ENCODE measurements at places on chromosomes 1 and 21. TPM values are rescaled to one million over a fixed set of nuclear protein-coding genes. Genes with fewer than 3 reads are reported as not detected.

The PLCH2 gene
- total RNA-seq = 3.1 TPM

- H3K4me1 ChIP-seq = peaks cover 4% of the 10 kb centered on the region
- peak overlapping the region; percentile 63 for H3K27ac ChIP-seq
- peaks cover 2% of the 10 kb centered on the region for H3K27me3 ChIP-seq
- no peaks in the 10 kb centered on the region for H3K36me3 ChIP-seq
- peak overlapping the region; percentile 79 for H3K4me3 ChIP-seq
Measured at GRCh38 chr1:29230204-29230552, 556 bp downstream of the MECR start.

The CFAP107 gene
- not detected for total RNA-seq

DNA sequence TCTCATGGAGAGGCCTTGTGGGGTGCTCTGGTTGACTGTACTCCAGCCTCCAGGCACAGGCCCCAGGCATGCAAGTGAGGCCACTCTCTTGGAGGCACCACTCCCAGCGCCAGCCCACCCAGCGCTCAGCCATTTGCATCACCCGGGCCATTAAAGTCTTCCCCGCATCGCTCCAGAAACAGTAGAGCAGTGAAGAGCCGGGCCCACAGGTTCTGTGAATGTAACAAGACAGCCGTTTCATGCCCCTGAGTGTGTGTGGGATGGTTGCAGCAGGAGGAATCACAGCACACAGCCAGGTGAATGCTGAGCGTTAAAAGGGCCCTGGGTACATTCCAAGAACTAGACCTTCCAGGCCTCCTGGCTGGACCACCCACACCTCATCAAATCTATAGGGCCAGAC, 19.0 kb upstream of the CD2 start:
- no peak for DNase-seq
- no peak overlapping the region for H3K27ac ChIP-seq
- no peak overlapping the region for H3K4me3 ChIP-seq
- H3K36me3 ChIP-seq = no peaks in the 10 kb centered on the region
- no peaks in the 10 kb centered on the region for H3K27me3 ChIP-seq
- no peaks in the 10 kb centered on the region for H3K4me1 ChIP-seq

The TRPM2 gene
- total RNA-seq = not detected

DNA sequence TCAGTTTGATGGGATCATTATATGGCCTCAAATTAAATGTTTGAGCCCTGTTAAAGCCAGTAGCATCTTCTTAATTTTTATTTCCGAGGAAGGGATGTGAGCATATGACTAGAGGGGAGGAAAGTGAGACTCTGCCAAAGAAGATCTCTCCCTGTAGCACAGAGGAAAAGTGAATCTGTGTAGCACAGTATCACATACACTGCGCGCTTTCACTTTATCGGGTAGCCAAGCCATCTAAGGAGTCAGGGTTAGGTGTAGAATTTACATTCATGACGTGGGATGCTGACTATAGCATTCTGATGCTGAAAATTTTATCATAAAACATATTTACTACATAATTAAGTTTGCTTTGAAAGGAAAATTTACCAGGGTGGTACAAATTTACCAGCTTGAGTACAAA, 24.0 kb downstream of the LRRC8D start:
- no peak for DNase-seq
- H3K36me3 ChIP-seq = no peaks in the 10 kb centered on the region
- H3K27me3 ChIP-seq = no peaks in the 10 kb centered on the region
- no peak overlapping the region for H3K27ac ChIP-seq

DNA sequence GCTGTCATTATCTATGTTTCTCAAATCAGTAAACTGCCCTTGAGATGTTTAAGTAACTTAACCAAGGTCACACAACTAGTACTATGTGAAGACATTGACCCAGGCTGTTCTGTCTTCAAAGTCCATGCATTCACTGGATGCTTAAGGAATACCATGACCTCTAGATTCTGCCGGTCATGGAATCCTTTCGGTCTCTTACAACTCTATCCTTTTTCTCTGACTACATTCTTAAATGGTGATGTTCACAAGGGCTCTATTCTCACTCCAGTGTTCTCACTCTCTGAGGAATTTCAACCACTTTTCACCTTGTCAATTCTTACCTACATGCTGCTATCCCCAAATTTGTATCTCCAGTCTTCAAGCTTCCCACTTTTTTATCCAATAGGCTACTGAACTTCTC, 15.2 kb downstream of the CRYZ start:
- peaks cover 16% of the 10 kb centered on the region for H3K36me3 ChIP-seq
- no peak overlapping the region for H3K4me3 ChIP-seq
- no peak for DNase-seq
- no peaks in the 10 kb centered on the region for H3K27me3 ChIP-seq
- no peak overlapping the region for H3K27ac ChIP-seq

DNA sequence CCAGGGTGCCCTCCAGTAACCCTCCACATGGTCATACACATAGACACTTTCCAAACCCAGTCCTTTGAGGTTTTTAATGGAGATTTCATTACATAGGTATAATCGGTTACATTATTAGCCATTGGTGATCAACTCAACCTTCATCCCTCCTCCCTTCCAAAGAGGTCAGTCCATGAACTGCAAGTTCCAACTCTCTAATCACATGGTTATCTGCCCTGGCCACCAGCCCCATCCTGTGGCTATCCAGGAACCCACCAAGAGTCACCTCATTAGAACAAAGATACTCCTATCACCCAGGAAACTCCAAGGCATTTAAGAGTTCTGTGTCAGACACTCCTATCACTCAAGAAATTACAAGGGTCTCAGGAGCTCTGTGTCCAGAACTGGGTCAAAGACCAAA, 12.2 kb downstream of the ATP1A4 start:
- peaks cover 3% of the 10 kb centered on the region for H3K27me3 ChIP-seq
- no peaks in the 10 kb centered on the region for H3K4me1 ChIP-seq
- no peak for DNase-seq
- H3K36me3 ChIP-seq = no peaks in the 10 kb centered on the region

DNA sequence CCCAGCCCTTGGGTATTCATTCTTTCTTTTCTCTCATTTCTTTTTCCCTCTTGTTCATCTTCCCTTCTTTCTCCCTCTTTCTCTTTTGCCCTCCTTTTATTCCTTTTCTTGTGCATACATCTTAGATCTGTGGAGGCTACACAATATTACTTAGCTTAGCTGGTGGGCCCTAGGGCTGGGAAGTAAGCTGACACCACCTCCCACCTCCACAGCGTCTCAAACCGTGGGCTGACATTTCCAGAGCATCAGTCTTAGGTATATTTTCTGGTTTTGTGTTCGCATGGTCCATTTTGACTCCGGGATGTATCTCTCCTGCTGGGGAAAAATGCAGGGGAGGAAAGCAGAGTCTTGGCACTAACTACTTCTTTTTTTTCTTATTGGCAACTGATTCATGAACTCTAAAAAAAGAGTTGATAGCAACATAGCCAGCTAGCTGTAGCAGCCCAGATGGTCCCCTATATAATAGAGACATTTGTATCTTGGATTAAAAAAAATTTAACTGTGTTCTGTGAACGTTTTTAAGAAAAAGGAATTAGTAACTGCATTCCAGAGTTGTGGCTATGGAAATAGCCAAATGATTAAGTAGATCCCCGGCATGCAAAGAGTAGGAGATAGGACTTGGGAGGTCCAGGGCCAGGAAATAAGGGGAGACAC, 15.5 kb downstream of the CNIH3 start:
- H3K36me3 ChIP-seq = no peaks in the 10 kb centered on the region
- H3K4me1 ChIP-seq = no peaks in the 10 kb centered on the region
- H3K27ac ChIP-seq = no peak overlapping the region
- no peak for DNase-seq
- no peaks in the 10 kb centered on the region for H3K27me3 ChIP-seq

DNA sequence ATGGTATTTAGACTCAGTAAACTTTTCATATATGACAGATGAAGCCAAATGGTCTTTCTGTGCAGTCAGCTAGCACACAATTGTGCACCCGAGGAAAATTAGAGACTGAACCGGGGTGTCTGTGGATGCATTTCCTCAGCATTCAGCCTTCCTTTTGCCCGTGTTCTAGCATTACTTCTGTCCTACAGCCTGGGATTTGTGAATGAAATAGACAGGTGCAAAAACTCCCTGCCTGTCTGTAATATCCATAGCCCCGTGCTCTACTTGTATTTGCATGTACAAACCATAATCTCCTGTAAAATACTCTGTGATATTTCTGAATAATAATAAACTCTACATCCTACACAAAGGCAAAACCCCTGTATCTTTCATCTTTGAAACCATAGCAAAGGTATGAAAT, 64.8 kb upstream of the LGALS8 start:
- DNase-seq = no peak
- H3K4me3 ChIP-seq = no peak overlapping the region
- H3K27ac ChIP-seq = no peak overlapping the region
- H3K4me1 ChIP-seq = no peaks in the 10 kb centered on the region

GRCh38 chr1:32485554-32486255, 20.8 kb downstream of the ZBTB8B start:
- H3K27me3 ChIP-seq = no peaks in the 10 kb centered on the region
- H3K36me3 ChIP-seq = no peaks in the 10 kb centered on the region
- H3K4me1 ChIP-seq = no peaks in the 10 kb centered on the region
- no peak overlapping the region for H3K27ac ChIP-seq

The NFIA gene
- 17.3 TPM for total RNA-seq

DNA sequence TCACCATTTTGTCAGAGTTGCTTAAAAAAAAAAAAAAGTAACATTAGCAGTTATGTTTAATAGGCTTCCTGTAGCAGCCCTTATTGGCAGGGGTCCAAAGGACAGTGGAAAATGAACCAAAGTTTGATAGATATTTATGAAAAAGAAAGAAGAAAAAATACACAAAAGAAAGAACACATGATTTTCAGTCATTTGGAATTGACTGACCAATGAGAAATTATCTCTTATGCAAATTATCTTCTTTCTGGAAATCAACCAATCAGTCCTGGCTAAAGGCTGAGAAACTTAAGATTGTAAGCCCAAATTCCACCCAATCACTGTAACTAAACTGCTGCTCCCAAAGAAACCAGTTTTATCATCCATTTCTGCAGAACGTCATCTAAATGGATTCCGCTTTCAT, 282.4 kb downstream of the TM2D1 start:
- H3K4me3 ChIP-seq = no peak overlapping the region
- H3K27me3 ChIP-seq = no peaks in the 10 kb centered on the region
- no peak for DNase-seq
- no peaks in the 10 kb centered on the region for H3K36me3 ChIP-seq

- H3K4me1 ChIP-seq = peaks cover 18% of the 10 kb centered on the region
- H3K27ac ChIP-seq = no peak overlapping the region
- no peak overlapping the region for H3K4me3 ChIP-seq
- no peaks in the 10 kb centered on the region for H3K27me3 ChIP-seq
Measured at GRCh38 chr1:54359393-54360162, 46.6 kb downstream of the SSBP3 start.

The OR2L13 gene
- total RNA-seq = not detected

The PLXNA2 gene
- 140 TPM for total RNA-seq

The BMP8B gene
- 1.2 TPM for total RNA-seq

The OPRD1 gene
- total RNA-seq = not detected

GRCh38 chr1:179090522-179090921, 8.7 kb downstream of the TOR3A start:
- no peak overlapping the region for H3K4me3 ChIP-seq
- no peak overlapping the region for H3K27ac ChIP-seq
- no peaks in the 10 kb centered on the region for H3K36me3 ChIP-seq

- H3K4me1 ChIP-seq = no peaks in the 10 kb centered on the region
- no peaks in the 10 kb centered on the region for H3K36me3 ChIP-seq
- DNase-seq = no peak
Measured at GRCh38 chr1:166063701-166064100, 103.1 kb downstream of the FAM78B start.

GRCh38 chr1:15618655-15619525, 1.6 kb downstream of the DDI2 start:
- H3K4me3 ChIP-seq = no peak overlapping the region
- H3K36me3 ChIP-seq = no peaks in the 10 kb centered on the region
- H3K27ac ChIP-seq = peak overlapping the region; percentile 100
- no peaks in the 10 kb centered on the region for H3K27me3 ChIP-seq

GRCh38 chr1:231059566-231060193, 19.6 kb upstream of the FAM89A start:
- H3K27me3 ChIP-seq = no peaks in the 10 kb centered on the region
- no peaks in the 10 kb centered on the region for H3K4me1 ChIP-seq
- H3K27ac ChIP-seq = no peak overlapping the region
- H3K4me3 ChIP-seq = no peak overlapping the region
- no peaks in the 10 kb centered on the region for H3K36me3 ChIP-seq

The DIRAS3 gene
- total RNA-seq = 1.5 TPM

The UTS2 gene
- total RNA-seq = not detected

GRCh38 chr1:8966606-8967005, 20.9 kb downstream of the CA6 start:
- no peaks in the 10 kb centered on the region for H3K4me1 ChIP-seq
- no peak overlapping the region for H3K4me3 ChIP-seq
- no peaks in the 10 kb centered on the region for H3K36me3 ChIP-seq
- DNase-seq = no peak
- no peak overlapping the region for H3K27ac ChIP-seq

GRCh38 chr21:31845151-31845729, 27.6 kb upstream of the HUNK start:
- H3K4me1 ChIP-seq = no peaks in the 10 kb centered on the region
- no peaks in the 10 kb centered on the region for H3K27me3 ChIP-seq
- H3K4me3 ChIP-seq = no peak overlapping the region
- DNase-seq = no peak

- no peak for DNase-seq
- H3K27ac ChIP-seq = peak overlapping the region; percentile 81
- H3K4me1 ChIP-seq = peaks cover 28% of the 10 kb centered on the region
- no peaks in the 10 kb centered on the region for H3K27me3 ChIP-seq
- H3K4me3 ChIP-seq = peak overlapping the region; percentile 20
- H3K36me3 ChIP-seq = no peaks in the 10 kb centered on the region
Measured at GRCh38 chr1:8712413-8713231, 104.8 kb downstream of the RERE start.

DNA sequence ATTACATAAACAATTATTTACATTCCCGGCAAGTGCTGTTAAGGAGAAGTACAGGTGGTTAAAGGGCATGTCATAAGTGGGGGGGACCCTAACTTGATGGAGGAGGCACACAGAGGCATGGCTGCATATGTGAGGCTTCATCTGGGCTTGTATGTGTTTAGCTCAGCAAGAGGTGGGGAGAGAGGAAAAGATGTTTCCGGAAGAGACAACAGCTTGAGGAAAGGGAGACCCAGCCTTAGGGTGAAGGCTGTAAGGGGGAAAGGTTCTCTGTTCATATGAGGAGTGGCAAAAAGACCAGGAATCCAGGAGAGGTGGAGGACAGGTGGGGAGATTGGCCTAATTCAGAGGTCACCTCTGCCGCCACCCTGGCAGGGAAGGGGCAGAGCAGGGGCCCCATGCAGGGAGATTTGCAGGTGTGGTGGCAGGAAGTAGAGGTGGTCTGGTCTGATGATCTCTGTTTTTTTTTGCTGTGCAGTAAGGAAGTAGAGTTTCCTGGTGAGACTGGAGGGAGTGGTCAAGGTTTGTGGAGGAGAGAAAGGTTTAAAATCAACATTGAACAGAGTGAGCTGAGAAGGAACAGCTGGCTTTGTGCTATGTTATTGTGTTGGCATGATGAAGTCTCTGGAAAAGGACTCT, 9.0 kb downstream of the TRAF5 start:
- H3K36me3 ChIP-seq = no peaks in the 10 kb centered on the region
- peaks cover 92% of the 10 kb centered on the region for H3K4me1 ChIP-seq
- no peak overlapping the region for H3K4me3 ChIP-seq
- H3K27me3 ChIP-seq = no peaks in the 10 kb centered on the region
- H3K27ac ChIP-seq = peak overlapping the region; percentile 87
- DNase-seq = peak; percentile 52

All from transverse colon (tissue), 4 donors.